Hematopoietic multipotent progenitor cell (in vitro differentiated cells): ENCODE measurements at places on chromosomes 2 and 18. TPM values are rescaled to one million over a fixed set of nuclear protein-coding genes. Genes with fewer than 3 reads are reported as not detected.

The NPAS2 gene
- under 0.01 TPM for total RNA-seq

The HOXD12 gene
- not detected for total RNA-seq

The IL36B gene
- total RNA-seq = not detected

The NTSR2 gene
- total RNA-seq = not detected

The ARL5A gene
- total RNA-seq = 16.2 TPM

The PDE1A gene
- 0.27 TPM for total RNA-seq

The TMEFF2 gene
- not detected for total RNA-seq

The REG3A gene
- total RNA-seq = not detected

The SERPINB10 gene
- 0.27 TPM for total RNA-seq

- DNase-seq = peak; percentile 80
Measured at GRCh38 chr2:62270728-62271127, 74.8 kb downstream of the B3GNT2 start.

DNA sequence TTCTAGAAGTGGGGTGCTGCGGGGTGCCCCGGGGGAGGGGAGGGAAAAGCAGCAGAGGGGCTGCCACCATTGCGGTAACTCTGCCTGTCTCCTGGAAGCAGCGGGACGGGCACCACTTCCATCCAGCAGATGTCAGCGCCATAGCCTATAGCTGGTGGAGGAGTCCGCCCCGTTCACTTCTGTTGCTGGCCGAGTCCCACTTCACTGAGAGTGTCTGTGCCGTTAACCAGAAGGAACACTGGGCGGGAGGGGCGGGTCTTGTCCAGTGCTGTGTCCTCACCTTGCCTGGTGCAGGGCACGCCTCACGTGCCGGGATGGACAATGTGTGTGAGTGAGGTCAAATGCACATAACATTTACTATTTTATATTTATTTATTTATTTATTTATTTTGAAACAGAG lies 19.3 kb upstream of the ODC1 start:
- no peak for DNase-seq

GRCh38 chr2:127585270-127585807 lies 49.9 kb downstream of the MYO7B start:
- no peak for DNase-seq

DNA sequence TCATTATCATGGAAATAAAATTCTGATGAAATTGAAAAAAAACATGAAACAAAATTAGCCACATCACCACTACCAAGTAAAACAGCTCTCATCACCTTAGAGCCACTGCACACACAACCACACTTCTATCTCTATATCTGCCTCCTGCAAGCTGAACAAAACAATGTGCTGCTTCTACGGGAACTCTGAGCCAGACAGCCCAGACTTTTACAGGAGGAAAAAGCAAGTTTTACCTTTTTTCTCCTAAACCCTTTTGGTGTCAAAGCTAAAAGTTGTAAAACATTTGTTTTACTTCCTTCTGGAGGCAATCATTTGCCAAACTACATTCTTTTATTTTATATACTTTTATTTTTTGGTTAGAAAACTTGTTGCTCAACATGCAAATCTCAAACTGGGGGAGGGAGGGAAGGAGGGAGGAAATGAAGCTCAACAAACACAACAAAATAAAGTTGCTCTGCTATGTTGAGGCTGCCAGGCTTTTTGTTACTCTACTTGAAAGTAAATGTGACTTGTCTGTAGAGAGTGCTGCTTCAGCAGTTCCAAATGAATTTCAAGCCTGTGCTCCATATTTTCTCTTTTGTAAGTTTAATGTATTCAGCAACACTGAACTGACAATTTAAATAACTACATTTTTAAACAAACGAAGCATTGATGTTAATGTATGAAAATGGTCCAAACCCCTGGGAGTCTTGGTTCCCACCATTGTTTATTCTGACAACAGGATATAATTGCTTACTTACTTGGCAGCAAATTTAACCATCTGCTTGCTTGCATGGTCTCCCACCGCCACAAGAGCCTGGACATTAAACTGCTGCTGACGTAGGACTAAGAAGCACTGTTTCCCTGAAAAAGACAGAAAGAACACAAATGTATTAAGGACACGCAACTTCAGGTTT lies 24.5 kb downstream of the DARS1 start:
- DNase-seq = no peak

GRCh38 chr2:198762441-198762840 lies 695.3 kb downstream of the SATB2 start:
- no peak for DNase-seq

DNA sequence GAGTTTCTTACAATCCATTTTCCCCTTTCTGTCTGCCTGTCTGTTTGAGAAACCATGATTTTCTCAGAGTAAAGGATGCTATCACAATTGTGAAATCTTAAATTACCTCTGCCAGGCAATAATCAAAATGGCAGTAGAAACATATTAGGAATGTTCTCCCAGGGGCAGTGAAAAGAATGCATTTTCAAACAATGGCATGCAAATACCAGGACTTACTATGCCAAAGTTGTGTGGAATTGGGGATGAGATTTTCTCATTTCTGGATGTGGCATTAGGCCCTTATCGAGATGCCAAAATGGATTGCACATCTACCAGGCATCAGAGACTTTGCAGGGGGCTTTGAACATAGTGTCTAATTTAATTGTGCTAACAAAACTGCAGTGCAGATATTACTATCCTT lies 821.4 kb downstream of the RNF144A start:
- no peak for DNase-seq

DNA sequence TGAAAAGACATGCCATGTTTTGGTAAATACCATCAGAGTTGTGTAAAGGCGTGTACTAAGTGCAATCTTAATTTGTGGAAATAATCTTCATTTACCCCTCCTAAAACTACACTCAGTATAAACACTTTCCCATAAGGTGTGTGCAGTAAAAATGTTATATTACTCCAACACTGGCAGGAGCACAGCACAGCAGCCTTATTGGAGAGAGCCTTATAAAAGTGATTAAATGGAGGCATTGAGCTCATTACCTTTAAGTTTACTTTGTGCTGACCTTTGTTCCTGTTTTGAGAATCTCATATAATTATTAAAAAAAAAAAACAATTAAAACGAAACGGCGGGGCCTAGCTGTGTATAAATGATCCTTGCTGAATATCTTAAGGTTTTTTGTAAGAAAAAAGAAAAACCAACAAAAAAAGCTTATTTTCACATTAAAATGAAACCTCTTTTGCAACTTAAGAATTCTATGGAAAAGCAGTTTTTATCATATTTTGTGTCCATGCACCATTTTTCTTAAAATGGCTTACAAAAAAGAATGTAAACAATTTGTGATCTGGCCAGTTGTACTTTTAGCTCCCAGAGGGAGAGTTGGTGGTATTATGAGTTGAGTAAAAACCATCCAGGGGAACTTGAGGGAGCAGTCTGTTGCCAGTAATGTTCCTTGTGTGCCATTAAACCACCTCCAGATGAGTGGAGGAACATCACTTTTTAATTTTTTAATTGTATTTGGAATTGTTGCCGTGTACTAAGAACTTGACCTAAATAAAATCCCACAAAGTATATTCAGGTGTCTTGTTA lies 103.4 kb downstream of the ABI2 start:
- DNase-seq = no peak

GRCh38 chr2:191255756-191256312 lies 10.6 kb downstream of the MYO1B start:
- DNase-seq = no peak

DNA sequence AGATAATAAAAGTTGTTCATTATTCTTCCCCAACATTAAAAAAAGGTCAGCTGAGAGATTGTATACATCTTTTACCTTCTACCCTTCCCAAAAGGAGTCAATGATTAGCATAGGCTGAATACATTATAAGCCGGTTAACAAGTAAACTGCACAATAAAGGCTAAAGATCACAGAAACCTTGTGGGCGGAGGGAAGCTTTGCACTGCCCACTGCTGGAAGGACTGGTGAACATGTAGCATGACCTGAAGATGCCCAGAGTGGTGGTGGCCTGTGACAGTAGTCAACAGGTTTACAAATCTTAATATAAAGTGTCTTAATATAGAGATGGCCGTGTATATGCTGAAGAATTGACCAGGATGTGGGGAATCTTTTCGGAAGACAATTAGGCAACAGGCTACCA lies 35.6 kb downstream of the ARL5A start:
- no peak for DNase-seq

GRCh38 chr2:238277695-238278094 lies 10.7 kb downstream of the PER2 start:
- no peak for DNase-seq

DNA sequence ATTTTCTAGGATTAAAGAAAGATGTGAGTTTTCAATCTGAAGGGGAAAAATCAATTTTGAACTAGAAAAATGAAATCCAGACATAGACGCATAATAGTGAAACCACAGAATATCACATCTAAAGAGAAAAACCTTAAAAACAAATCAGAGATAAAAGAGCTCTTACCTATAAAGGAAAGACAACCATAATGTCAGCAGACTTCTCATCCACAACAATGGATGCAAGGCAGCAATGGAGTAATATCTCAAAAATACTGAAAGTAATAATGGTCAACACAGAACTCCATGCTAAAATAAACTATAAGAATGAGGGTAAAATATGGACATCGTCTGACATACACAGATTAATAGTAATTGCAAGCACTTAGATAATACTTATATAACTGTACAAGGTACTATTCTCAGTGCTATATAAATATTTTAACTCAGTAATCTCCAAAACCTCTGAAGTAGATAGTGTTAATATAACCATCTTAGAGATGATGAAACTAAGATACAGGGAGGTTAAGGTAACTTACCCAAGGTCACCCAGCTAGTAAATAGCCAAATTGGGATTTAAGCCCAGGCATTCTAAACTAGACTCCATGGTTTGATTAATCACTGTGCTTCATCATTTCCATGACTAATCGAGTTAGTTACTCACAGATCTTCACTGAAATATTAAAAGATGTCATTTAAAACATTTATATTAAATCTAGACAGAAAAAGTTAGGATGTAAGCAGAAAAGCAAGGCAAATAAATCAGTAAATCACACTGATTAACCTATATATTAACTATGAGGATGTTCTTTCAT lies 89.4 kb upstream of the SPTBN1 start:
- no peak for DNase-seq

GRCh38 chr2:127909019-127909418 lies 23.3 kb upstream of the AMMECR1L start:
- DNase-seq = no peak

- DNase-seq = no peak
Measured at GRCh38 chr2:149224543-149224942, 105.8 kb upstream of the LYPD6 start.

DNA sequence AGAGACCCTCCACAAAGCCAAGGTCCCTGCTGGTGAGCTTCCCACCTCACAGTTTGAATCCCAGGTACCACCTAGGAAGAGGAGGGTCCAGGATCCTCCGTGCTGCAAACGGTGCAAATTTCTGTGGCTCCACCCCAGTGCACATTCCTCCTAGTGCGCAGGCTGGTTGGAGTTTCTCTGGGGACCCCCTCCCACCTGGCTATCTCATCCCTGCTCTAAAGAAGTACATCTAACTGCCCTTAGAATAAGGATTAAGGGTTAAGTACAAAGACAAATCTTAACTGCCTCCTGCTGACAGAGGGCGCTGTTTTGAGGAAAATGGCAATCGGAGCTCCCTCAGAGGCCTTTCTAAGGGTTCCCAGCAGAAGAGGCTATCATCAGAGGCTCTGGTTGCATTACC lies 109.6 kb upstream of the FSIP2 start:
- no peak for DNase-seq

GRCh38 chr2:50729306-50730049 lies 302.5 kb downstream of the NRXN1 start:
- DNase-seq = no peak

DNA sequence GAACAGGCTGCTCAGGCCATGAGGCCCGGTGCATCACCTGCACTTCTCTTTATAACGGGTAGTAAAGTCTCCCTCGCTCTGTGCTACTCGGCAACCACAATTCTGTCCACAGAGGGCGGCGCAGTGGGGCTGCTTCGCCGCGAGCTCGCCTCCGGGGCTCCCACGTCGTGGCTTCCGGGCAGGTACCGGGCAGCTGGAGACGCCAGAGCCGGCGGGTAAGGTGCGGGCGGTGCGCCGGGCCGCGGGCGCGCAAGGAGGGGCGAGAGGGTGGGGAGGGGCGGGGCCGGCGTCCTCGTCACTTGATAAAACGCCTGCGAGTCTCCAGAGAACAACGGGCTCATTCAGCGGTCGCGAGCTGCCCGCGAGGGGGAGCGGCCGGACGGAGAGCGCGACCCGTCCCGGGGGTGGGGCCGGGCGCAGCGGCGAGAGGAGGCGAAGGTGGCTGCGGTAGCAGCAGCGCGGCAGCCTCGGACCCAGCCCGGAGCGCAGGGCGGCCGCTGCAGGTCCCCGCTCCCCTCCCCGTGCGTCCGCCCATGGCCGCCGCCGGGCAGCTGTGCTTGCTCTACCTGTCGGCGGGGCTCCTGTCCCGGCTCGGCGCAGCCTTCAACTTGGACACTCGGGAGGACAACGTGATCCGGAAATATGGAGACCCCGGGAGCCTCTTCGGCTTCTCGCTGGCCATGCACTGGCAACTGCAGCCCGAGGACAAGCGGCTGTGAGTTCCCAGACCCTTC lies at the start of gene ITGA6:
Gene ITGA6 (plus strand): TSS at position 331 of the 734 bp plus-strand sequence.
- DNase-seq = peak; percentile 76

GRCh38 chr2:105510761-105511528 lies 112.1 kb upstream of the FHL2 start:
- no peak for DNase-seq

DNA sequence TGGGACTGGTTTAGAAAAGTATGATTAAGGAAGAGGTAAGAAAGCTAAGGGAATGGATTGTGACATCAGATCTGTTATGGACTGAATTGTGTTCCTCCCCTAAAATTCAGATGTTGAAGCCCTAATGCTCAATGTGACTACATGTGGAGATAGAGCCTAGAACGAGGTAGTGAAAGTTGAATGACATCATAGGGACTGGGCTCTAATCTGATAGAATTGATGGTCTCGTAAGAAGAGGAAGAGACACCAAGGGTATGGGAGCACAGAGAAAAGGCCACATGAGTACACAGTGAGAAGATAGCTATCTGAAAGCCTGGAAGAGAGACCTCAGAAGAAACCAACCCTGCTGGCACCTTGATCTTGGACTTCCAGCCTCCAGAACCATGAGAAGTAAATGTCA lies 178.3 kb downstream of the TRIB2 start:
- DNase-seq = no peak

DNA sequence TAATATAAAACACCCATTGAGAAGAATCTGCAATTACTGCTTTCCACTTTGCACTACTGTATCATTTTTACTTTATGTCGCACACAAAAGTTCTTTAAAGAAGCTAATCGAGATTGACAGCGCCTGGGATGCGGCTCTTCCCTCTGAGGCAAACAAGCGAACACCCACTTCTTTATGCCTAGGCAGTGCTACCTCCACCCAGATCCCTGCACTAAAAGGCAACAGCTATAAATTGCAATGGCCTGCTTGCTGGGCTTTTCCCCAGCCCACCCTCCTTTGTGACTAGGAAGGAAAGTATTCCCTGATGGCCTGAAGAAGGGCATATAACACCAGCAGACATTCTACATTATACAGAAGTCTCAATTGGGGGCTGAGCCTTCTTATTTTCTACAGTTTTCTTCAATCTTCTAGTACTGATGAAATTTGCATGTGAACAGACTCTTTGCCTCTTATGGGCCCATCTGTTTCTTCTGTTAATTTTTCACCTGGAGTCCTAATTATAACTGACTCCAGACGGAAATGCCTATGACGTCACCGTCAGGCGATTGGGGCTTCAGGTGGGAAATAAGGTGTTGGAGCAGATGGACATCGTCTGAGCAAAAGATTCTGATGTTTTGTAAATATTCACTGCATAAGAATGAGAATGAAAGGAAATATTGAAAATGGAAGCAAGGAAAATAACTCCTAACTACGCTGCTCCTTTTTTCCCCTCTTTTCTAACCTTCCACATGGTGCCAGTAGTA lies 138.9 kb upstream of the DCC start:
- no peak for DNase-seq
